ENCODE measurements at places on chromosomes 1 and 21.

DNA sequence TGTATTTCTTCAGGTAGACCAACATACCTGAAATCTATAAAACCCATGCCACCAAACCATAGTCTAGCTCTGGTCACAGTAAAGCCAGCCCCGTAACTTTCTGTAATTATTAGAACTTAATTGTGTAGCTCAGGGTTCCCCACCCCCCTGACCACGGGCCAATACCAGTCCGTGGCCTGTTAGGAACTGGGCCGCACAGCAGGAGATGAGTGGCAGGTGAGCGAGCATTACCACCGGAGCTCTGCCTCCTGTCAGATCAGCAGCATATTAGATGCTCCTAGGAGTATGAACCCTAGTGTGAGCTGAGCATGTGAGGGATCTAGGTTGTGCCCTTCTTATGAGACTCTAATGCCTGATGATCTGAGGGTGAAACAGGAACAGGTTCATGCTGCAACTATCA is 14.6 kb downstream of the TENT5C start:
- DNase-seq = no peak

DNA sequence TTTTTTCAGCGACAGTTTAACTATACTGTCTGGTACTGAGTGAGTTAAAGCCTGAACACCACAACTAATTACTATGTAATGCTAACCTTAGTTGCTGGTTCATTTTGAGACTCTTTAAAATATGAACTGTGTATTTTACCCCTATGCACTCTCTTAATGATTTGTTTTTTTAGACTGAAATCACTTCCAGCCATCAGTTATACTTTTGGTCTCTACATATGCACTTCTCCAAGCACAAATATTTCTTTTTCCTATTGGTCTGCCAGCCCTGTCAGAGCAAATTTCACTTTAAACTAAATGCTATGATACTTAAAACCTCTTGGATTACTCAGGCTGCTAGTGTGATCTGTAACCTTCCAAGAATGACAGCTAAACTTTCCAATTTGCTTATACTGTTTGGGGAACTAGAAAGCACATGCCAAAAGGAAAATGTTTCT is 38.1 kb upstream of the SCYL3 start:
- no peak for DNase-seq

- no peak for DNase-seq
Measured at GRCh38 chr1:243508303-243508713, 252.5 kb downstream of the SDCCAG8 start.

DNA sequence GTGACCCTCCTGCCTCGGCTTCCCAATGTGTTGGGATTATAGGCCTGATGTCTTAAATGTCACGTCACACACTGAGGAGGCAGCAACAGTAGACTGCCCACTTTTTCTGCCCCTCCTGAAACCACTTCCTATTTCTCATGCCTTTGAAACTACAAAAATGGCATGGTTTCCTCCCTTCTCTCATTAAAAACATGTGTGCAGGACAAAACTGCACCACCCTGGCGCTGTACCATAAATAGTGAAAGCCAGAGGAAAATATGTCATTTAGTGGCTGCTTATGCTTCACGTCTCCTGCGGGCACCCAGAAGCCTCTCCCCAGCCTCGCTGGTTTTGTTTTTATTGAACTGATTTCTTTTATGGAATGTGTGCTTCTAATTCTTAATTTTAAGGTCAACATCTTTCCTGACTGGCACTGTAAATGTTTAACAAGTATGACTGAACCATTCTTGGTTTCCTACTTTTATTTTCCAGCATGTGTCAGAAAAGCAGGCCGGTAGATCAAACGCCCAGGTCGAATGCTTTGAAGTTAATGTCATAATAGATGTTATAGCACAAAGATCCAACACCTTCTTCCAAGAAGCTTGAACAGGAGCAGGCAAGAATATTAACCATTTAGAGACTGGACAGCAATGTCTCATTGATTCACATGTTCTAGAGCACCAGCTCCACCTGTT is 59.6 kb upstream of the C1orf87 start:
- DNase-seq = no peak

DNA sequence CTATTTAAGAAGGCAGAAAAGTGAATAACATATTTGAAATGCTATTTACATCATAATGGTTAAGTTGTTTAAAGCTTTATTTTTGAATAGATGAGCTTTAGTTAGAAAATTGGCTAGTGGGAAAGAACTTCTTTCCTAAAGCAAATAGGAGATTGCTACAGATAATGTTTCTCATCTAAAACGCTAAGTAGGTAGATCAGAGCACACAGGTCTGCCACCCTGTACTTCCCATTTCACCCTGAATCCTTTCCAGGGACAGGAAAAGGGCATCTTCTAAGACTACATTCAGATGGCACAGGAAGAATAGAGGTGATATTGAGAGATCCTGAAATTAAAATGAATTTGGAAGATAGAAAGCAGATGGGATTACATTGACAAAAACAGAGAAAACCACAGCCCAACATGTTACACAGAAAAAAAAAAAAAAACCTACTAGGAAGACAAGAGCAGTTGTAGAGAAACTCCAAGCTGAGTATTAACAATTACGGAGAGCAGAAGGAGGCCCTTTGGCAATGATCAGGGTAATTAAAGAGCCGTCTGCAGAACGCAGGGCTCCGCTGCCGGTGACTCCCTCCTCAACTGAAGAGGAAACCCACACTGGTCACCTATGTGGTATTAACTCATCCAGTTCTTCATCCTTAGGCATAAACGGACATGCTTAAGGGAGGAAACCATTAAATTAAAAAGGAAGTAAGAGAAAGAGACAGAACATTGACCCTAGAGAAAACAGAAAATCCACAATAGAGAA is 53.6 kb upstream of the MAP10 start:
- no peak for DNase-seq

- DNase-seq = no peak
Measured at GRCh38 chr1:39872698-39873097, 10.6 kb downstream of the TRIT1 start.

DNA sequence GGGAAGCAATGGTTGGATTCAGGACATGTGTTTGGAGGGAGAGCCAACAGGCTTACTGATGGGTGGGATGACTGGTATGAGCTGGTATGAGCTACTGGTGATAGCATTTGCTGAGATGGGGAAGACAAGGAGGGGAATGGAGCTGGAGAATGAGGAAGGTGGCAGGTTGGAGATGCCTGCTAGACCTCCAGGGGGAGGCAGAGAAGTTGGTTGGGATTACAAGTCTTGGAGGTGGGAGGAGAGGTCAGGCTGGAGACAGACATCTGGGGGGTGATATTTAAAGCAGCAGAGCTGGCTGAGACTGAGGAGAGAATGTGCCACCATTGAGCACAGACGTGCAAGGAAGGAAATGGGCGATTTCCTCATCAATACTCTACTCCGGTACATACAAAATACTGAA is 31.8 kb upstream of the ENO1 start:
- no peak for DNase-seq

- peak; percentile 71 for DNase-seq
Measured at GRCh38 chr1:30782361-30783255, 25.0 kb upstream of the LAPTM5 start.

DNA sequence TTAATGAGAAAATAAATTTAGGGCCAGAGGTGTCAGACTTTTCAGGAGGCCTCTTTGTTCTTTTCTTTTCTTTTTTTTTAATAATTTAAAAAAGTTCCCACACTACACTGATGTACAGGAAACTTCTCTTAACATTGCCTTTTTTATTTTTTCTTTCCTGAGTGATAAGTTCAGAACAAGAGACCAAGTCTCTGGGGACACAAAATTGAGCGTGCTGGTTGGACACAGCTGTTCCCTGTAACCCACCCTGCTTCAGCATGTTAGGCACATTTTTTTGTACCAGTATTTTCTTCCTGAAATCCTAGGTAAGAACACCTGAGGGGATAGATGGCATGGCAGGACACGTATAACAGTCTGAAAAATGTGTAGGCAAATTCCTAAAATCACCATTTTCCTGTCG is 50.1 kb downstream of the PBX1 start:
- DNase-seq = no peak

DNA sequence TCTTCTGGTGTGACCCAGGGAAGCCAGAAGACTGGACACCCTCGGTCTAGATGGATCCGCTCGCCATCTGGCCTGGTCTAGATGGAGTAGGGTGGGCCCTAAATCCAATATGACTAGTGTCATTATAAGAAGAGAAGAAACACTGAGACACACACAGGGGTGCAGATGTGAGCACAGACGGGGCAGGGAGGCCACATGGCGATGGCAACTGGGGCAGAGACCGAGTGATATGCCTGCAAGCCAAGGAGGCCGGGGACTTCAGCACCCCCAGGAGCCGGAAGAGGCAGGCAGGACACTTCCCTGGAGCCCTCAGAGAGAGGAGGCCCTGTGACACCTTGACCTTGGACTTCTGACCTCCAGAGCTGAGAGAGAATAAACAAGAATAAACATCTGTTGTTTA is 5.6 kb upstream of the TFF3 start:
- no peak for DNase-seq

DNA sequence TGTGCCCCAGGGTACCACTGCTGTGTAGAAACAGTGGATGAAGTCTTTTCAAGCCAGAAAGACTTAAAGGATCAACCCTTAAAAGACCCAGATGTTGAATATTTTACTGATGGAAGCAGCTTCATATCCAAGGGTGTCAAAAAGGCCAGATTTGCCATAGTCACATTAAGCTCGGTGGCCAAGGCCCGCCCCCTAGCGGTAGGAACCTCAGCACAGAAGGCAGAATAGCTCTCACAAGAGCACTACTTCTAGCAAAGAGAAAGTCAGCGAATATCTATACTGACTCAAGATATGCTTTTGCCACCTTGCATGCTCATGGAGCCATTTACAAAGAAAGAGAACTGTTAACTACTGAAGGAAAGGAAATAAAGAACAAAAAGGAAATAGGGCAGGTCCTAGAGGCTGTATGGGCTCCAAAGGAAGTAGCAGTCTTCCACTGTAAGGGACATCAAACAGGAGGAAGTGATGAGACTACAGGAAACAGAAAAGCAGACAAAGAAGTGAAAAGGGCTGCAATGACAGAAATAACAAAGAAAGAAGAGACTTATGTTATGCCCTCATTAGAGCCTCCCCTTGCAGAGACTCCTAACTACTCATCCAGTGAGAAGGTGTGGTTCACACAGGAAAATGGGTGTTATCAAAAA is 90.5 kb downstream of the LIPI start:
- DNase-seq = peak; percentile 47

DNA sequence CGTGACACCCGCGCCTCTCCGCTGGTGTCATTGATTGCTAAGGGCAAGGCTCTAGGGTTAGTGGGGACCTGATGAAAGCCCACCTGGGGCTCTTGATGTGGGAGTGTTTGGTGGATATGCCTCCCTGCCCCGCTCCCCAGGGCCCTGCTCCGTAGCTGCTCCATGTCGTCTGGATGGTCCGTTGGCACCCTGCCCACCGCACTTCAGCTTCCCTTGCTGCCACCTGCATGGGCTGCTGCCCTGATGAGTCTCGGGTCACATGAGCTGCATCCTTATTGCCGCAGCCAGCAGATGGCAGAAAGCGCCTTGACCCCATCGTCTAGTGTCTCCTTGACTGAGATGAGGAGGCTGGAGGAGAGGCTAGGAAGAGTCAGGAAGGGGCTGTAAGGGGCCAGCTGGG is 439.4 kb downstream of the CAMTA1 start:
- peak; percentile 89 for DNase-seq

DNA sequence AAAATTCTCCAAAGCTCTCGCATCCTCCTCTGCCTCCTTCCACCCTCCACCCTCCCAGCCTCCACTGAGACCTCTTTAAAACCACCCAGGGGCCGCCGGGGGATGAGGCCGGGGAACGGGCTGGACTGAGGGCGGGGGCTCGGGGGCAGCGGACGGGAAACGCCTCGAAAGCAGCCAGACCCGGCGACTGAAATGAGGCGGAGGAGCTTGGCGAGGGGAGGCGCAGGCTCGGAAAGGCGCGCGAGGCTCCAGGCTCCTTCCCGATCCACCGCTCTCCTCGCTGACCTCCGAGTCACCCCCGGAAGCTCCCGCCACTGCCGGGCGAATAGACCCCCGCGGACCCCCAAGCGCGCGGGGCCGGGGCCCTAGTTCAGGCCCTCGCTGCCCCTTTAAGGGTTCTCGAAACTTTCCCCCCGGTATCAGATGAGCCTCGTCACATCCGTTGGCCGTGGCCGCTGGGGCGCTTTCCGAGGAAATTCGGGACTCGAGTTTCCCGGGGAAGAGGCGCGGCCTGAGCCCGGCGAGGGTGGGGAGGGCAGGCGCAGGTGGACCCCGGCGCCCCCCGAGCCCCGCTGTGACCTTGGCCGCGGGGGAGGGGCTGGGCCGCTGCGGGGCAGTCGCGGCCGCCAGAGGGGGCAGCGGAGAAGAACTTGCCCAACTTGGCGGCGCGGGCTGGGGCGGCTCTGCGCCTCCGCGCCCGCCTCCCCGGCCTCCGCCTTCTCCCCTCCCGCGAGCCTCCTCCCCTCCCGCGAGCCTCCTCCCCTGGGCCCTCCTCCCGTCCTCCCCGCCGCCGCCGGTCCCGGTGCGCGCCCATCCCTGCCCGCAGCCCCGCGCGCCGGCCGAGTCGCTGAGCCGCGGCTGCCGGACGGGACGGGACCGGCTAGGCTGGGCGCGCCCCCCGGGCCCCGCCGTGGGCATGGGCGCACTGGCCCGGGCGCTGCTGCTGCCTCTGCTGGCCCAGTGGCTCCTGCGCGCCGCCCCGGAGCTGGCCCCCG is at the start of gene BACE2:
TSS of gene BACE2 (plus strand) at position 813 of the 995 bp plus-strand sequence. CDS start at position 917, 104 bp downstream.
- peak; percentile 77 for DNase-seq

DNA sequence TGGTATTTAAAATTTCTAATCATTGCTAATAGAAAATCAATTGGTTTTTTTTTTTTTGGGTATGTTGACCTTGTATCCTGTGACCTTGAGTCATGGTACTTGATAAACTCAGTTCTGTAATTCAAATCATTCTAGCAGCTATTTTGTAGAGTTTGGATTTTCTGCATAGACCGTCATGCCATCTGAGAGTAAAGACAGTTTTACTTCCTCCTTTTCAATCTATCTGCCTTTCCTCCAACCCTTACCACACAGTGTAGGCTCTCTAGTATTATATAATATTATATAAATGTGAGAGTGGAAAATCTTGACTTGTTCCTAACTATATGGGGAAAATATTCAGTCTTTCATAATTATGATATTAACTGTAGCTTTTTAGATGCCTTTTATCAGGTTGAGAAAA is 7.0 kb downstream of the TDRD5 start:
- DNase-seq = no peak

- peak; percentile 95 for DNase-seq
Measured at GRCh38 chr1:109548321-109549267, at the start of gene GNAI3. TSS of gene GNAI3 (plus strand) at chr1:109548615. CDS start at chr1:109548721, 106 bp downstream.

GRCh38 chr1:41135196-41135947 is 106.7 kb downstream of the SCMH1 start:
- no peak for DNase-seq

DNA sequence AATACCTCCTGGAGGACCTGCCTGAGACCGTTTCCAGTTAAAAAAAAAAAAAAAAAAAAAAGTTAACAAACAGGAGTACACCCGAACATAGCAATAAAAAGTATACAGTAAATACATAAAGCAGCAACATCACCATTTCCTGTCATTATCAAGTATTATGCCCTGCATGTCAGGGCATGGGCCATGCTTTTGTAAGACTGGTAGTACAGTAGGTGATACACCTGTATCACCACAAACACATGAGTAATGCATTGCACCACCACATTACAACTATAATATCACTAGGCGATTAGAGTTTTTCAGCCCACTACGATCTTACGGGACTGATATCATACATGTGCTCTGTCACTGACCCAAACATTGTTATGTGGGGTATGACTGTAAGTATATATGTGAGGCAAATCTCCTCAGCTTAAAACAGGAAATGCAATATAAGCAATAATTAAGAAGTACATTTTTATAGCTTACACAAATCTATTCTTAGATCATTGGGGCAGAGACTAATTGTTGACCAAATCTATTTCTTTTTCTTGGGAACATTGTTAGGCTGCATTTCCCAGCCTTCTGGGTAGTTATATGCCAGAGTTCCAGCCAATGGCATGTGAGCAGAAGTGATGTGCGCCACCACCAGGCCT is 98.1 kb downstream of the PLD5 start:
- no peak for DNase-seq

- DNase-seq = no peak
Measured at GRCh38 chr1:116111524-116112021, 374 bp downstream of the MAB21L3 start.
